Jurkat, Clone E6-1 (cell line): ENCODE measurements at places on chromosomes 3 and 15.
A peak's percentile ranks its signal among the peaks of the same experiment; 100 is the strongest.

DNA sequence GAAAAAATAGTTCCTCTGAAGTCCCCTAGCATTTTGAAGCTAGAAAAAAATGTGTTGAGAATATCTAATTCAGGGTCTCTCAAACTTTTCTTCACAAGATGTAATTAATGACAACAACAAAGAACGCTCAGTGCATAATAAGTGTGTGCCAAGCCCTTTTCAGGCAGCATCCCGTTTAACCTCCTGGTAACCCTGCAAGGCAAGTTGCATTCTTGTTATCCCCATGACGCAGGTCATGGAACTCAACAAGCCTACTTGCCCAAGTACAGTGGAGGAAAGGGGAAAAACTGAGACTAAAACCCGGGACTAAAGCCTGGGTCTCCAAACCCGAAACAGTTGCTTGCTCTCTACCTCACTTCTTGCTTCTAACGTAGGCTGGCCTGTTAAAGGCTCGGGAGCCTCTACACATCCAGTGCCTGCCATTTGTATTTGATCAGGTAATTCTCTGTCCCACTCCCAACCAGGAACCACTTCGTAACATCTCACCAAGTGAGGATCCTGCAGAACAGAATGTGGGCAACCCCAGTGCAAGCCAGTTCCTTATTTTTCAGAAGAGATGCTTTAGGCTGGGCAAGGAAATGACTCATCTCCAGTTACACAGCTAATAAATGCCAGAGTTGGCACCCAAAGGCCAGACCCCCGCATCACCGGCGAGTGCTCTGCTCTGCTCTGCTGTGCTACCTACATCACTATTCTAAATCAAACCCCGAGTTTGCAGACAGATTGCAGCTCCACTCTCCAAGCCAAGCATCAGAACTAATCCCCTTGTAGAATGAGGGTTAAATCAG lies 28.3 kb downstream of the LMCD1 start:
- DNase-seq: no peak

DNA sequence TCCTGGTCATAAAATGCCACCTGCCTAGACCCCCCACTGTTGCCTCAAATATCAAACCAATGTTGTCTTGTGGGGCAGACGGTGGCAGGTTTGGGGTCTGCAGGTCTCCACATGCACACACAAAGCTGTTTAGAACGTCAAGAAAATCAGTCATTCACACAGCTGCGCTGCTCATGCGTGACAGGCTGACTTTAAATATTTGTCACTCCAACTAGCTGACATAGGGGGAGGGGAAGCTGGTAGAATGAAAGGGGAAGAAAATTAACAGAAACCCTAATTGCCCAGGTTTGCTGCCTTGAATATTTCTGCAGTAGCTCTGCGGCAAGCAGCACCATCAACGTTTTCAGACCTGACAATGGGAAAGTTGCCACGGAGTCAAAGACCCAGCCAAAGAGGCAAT lies 201.8 kb downstream of the ABHD5 start:
- DNase-seq: no peak

GRCh38 chr3:43187836-43188479 lies 82.1 kb upstream of the POMGNT2 start:
- DNase-seq: no peak

- DNase-seq: no peak
Measured at GRCh38 chr3:158091531-158091930, 14.7 kb downstream of the SHOX2 start.

DNA sequence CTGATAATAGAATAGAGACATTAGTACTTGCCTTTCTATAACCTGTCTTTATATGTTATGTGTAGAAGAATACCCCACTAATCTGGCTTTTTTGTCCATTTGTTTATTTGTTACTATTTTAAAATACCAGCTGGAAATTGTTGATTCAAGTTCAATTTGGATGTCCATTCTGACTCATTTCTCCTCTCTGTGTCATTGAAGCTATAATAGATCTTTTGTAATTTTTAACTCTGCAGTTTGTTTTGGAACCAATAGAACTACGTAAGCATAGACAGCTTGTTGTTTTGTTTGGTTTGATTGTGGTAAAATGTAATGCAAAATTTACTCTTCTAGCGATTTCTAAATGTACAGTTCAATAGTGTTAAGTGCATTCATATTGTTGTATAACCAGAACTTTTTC lies 390.4 kb downstream of the ZIC1 start:
- DNase-seq: no peak

GRCh38 chr3:122395582-122395981 lies 11.6 kb downstream of the FAM162A start:
- DNase-seq: no peak

DNA sequence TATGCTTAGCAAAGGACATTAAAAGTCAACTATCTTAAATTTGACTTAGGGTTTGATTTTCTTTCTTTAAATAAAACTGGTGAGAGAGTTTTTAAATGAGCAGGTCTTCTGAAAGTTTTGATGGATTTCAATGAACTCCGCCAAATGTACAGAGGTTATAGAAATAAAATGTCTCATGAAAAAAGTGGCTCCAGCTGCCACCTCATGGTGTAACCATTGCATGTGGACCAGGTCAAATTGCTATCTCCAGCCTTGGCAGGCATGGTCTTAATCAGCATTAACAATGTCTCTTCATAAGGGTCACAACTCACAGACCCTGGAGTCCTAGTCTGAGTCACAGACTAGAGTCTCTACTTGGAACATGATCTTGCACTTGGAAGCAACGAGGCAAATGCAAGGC lies 182.3 kb downstream of the ADAMTS17 start:
- no peak for DNase-seq

- no peak for DNase-seq
Measured at GRCh38 chr3:194397757-194398312, 1.2 kb downstream of the GP5 start.

GRCh38 chr3:28940994-28941393 lies 339.9 kb upstream of the RBMS3 start:
- DNase-seq: no peak

GRCh38 chr3:33750211-33750548 lies 32.1 kb upstream of the CLASP2 start:
- DNase-seq: no peak

DNA sequence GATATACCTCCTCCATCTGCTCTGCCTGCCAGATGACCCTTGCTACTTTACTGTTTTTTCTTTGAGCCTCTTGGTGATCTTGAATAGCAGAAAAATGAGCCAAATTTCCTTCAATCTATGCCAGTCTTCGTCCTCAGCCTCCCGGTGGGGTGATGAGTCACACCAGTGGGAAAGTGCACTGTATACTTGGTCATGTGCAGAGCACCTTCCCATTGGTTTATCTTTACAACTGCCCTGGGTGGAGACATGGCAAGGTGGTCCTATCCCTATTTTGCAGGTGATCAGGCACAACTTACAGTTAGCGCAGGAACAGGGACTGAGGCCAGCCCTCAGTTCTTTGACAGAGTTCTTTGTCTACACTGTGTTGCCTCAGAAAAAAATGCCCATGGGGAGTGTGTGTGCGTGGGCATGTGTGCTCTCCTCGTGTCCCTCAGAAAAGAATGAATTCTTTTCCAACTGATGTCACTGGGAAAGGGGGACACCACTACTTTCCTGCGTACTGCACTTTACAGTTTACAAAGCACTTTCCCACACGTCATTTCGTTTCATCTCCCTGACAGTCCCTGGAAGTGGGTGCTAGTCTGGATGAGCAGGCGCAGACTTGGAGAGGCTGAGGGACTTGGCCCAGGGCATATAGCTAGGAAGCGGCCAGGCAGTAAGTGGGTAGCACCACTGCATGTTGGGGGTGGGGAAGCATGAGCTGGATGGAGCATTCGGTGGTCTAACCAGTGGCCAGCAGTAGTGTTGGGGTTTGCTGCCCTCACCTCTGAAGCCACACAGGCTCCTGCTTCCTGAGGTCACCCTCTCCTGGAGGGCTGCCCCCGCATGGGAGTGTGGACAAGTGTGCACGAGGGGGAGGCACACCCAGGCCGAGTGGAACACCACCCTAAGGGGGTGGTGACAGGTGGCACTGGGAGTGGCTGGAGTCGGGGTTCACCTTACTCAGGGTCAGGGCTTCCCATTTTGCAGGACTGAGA lies 24.1 kb downstream of the SMAD3 start:
- no peak for DNase-seq

DNA sequence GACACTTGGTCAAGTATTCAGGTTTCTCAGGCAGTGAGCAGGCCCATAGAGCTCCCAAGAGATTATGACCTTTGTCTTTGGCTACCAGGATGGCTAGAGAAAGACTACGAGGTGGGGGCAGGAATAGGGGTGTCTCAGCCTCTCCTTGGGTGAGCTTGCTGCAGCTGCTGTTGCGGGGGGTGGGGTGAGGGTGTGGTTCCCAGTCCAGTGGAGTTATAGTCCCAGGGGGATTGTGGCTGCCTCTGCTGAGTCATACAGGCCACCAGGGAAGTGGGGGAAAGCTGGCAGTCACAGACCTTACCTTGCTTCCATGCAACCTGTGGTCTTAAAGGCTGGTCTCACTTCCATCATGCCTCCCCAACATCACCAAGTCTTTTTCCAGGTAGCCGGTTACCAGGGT lies 31.7 kb downstream of the ATP2C1 start:
- no peak for DNase-seq

- no peak for DNase-seq
Measured at GRCh38 chr15:67145312-67145610, 79.9 kb downstream of the SMAD3 start.

GRCh38 chr3:47802734-47803479 lies at the start of gene DHX30:
TSS of gene DHX30 (plus strand) at chr3:47803138. CDS start at chr3:47810684, 7,546 bp downstream.
- DNase-seq: peak; percentile 67

- peak; percentile 83 for DNase-seq
Measured at GRCh38 chr3:13895155-13896105, 15.6 kb upstream of the WNT7A start.

DNA sequence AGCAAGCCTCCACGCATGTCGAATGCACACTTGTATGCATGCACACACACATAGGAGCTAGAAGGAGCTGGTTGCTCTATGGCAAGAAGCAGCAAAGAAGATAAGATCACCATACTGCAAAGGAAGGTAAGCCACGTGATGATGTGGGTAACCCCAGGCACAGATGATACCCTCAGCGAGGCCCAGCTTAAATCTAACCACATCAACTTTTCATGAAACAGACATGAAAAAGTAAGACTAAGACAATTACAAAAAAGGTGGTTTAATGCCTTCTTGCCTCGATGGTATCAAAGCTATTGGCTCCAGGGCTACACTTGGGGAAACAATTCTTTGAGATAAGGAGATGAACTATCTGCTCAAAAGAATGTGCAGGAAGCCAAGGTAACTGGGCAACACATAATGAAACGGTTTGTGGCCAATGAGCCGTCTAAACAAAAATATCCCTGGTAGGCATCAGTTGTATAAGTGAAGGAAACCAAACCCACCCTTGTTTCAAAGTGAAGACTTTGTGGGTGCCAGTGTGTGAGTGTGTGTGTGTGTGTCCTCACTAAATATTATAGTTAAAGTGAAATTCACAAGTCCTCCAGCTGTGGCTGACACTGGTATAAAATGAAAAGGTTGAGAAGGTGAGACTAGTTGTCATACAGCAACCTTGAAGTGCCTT lies 365.7 kb upstream of the ICE2 start:
- peak; percentile 96 for DNase-seq

- DNase-seq: no peak
Measured at GRCh38 chr3:120429921-120430361, 20.9 kb downstream of the FSTL1 start.

- DNase-seq: no peak
Measured at GRCh38 chr3:152360302-152360701, 91.6 kb downstream of the MBNL1 start.

DNA sequence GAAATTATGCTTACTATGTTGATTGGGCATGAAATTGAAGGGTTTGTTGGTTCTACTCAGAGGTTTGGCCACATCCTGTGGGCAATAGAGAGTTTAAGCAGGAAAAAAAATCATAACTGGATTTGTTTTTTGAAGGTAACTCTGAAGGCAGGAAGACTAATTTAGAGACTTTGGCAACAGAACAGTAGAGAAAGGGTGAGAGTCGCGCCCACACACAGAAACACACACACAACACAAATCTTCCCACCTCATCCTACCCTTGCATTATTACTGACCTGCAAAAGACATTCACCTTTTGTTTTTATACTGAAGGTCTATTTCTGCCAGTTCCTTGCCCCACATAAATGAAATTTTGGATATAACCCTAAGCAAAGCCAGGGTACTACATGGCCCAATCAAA lies 270.6 kb downstream of the TBL1XR1 start:
- no peak for DNase-seq

DNA sequence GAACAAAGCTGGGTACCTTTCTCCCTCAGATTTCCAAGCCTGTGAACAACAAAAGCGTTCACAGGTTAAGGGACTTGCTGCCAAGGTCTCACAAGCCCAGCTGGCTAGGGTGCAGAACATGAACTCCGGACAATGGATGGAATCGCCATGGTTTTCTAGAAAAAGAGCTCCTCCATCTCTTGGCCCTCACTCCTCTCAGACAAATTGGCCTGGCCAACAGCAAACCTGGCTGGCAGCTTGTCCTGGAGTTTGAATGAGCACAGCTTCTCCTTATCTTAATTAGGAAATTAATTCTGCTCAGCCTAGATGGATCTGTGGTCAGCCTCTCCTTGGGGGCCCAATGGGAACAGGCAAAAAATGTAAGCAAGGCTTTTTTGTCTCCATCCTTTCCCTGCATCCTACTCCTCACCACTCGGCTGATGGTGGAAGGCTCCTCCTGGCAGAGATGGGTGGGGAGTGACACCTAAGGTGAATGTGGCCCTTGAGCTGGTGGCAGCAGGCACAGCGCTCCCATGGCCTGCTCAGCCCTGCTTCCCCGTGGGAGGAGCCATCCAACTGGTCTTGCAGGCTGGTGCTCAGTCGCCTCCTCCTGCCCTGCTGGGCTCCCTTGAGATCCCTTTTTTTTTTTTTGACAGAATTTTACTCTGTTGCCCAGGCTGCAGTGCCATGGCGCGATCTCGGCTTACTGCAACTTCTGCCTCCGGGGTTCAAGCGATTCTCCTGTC lies 5.8 kb downstream of the KLHL25 start:
- DNase-seq: no peak

DNA sequence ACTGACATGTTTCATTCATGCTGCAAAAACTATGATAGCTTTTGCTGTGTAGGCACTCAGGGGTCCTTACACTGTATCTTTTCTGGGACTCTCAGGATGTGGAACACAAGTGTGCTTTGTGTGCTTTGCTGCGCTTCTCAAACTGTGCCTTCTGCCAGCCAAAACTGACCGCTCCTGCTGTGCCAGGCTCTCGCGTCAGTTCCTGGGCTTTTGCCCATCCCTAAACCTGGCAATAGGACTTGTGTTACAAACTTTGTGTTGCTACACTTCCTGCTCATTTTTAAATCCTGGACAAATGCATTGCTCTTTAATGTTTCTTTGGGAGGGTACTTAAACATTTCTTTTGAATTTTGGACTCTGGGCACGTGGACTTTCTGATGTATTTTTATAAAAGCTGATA lies 60.3 kb downstream of the DIPK2A start:
- DNase-seq: no peak

- no peak for DNase-seq
Measured at GRCh38 chr3:114112696-114113095, 56.2 kb downstream of the QTRT2 start.

- DNase-seq: no peak
Measured at GRCh38 chr15:88057836-88058235, 198.7 kb downstream of the NTRK3 start.
